Endothelial cell (in vitro differentiated cells): ENCODE measurements at places on chromosomes 7 and 10.
A peak's percentile ranks its signal among the peaks of the same experiment; 100 is the strongest.

GRCh38 chr7:114530057-114530611 is 115.5 kb downstream of the FOXP2 start:
- no peak for DNase-seq

DNA sequence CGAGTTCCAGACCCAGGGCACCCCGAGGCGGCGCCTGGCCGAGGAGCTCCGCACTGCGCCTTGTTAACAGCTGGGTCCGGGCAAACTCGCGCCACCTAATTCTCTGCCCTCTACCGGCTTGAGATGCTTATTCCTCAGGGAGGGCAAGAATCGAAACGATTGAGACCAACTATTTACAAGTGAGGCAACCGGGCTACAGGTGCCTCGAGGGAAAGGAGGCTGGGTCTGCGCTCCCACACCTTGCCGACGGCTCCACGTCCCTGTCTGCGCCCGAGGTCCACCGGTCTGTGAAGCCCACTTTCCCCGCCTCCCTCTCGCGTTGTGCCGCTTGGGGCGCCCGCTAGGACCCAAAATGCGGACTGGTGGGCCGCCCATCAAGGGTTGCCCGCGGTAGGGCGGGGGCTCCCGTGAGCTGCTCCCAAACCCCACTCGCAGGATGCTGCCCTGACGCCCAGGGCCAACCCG is 527 bp downstream of the AKR1B1 start:
- DNase-seq = peak; percentile 68

DNA sequence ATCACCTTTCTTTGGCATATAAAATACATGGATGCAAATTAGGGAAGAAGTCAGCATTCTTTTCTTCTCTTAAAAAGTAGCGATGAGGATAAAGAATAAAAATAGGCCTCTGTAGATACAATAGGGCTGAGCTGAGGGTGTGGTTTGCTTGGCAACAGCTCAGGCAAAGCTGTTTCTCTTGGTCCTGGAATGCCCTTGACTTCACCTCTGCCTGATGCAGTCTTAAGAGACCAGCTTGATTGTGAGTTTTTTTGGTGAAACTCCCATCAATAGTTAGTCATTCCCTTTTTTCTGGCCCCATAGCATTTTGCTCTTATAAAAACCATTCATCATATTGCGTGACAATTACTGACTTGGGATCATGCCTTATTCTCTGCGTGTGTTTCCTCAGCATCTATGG is 42.1 kb upstream of the MKLN1 start:
- no peak for DNase-seq

DNA sequence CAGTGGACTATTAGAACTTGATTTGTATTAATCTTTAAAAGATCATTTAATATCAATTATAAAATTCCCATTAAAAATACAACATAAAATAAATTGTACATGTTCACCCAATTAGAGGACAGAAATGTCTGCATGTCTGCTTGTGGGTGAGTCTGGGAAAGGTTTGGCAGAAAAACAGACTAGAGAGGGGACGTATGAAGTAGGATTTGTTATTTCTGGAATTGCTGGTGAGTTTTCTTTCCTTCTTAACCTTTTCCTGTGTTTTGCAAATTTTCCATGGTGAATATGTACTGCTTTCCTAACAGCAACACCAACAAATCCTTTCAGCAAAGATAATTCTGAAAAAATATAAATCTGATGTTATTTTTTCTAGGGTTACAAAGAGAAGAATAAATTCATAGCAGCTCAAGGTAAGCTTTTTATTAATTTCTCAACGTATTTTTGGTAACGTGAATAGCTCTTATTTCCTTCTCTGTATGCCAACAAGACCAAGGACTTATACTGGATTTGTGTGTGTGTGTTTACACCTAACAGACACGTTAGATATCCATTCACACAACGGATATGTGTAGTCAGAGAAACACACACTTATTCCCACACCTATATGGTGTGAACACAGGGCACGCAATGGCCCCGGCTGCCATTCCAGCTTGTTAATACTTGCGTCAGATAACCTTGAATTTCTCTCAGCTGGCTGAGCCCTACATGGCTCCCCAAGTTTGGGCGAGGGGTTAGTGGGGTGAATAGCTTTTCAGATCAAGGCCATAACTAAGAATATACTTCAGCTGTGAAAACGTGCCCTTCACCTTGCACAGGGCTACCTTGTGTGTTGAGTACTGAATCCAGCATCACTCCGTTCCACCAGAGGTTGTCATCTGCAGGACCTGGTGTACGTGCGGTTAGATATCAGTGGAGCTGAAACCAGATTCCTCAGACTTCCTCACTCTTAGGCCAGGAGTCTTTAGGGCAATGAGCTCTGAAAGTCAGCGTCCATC is 64.6 kb downstream of the MKI67 start:
- DNase-seq = no peak

GRCh38 chr7:54985426-54986330 is 33.1 kb upstream of the EGFR start:
- no peak for DNase-seq

DNA sequence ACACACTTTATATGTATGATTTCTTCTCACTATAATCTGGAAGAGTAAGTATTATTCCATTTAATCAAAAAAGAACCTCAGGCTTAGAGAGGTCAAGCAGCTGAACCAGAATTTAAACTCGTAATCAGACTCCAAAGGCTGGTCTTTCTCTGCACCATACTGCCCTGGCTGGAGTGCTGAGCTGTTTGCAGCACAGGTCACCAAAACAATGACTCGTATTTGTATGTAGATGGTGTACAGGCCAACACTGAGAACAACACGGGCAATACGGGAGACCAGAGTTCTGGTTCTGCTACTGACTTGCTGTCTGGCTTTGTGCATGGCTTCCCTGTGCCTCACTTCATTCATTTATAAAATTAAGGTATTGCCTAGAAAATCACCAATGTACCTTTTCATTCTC is 57.9 kb downstream of the CDCA7L start:
- no peak for DNase-seq

GRCh38 chr7:49876202-49876601 is 102.8 kb downstream of the VWC2 start:
- DNase-seq = no peak

DNA sequence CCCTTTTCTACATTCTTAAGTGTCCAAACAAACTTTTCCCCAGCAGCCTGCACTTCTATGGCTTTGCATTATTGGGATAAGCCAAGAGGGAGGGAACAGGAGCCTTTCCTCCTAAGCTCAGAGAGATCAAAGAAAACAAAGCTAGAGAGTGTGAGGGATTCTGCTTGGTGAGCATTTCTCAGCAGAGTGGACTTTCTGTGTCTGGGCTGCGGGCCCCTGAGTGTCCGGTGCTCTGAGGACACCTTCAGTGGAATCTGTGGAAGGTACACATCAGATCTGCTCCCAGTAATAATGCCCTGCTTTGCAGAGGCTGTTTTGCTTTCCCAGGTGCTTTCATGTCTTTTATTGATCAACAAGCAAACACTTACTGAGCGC is 50.2 kb downstream of the KCNMA1 start:
- no peak for DNase-seq

GRCh38 chr10:125016611-125017202 is 74.8 kb downstream of the ZRANB1 start:
- no peak for DNase-seq

DNA sequence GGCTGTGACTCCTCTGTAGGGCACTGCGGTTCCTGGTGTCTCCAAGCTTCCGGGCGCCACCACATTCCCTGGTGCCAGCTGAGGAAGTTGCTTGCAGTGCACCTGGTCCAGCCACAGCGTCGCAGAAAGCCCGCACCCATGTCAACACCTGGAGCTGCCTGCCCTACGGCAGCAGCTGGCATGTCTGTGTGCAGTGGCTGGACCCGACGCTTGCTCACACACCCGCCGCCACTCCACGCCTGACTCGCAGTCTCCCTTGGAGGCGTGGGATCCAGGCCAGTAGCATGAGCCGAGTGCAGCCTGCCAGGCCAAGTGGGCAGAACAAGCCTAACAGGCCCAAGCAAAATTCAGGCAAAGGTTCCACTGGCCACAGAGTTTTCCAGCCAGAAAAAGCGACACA is 118.1 kb upstream of the PHF14 start:
- no peak for DNase-seq

DNA sequence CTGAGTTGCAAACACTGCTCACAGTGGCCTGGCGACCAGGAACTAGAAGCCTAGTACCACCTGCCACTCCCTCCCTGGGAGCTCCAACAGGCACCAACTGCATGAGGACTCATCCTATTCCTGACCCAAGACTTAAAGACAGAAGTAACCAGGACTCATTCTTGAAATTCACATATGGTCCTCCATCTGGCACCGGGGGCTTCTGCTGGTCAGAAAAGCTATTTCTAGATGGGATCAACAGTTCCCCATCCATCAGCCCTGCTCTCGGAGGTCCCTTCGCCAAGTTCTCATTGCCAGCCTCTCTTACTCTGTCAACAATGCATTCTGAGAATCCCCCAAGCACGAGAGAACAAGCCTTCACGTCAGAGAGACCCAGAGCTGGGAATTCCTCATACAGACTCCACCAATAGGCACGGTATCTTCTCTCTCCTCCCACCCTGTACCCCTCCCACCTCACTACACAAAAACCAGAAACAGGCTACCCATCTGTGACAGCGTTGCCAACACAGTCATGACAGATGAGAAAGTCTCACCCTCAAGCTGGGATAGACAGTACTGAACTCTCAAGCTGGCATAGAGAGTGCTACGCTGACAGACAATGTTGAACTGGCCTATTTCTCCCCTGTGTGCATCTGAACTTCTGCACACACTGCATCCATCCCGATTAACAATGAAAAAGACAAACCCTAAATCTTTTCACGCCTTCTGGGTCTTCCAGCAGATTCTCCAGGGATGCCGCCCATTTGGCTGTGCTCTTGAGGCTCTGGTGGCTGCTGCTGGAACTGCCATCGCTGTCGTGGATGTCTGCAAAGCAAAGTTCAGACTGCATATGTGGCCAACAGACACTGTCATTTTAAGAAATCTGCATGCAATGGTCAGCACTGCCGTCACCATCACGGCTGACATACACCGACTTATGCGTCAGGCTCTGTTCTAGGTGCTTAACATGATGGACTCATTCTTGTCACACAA is 15.6 kb downstream of the RGS10 start:
- DNase-seq = no peak

DNA sequence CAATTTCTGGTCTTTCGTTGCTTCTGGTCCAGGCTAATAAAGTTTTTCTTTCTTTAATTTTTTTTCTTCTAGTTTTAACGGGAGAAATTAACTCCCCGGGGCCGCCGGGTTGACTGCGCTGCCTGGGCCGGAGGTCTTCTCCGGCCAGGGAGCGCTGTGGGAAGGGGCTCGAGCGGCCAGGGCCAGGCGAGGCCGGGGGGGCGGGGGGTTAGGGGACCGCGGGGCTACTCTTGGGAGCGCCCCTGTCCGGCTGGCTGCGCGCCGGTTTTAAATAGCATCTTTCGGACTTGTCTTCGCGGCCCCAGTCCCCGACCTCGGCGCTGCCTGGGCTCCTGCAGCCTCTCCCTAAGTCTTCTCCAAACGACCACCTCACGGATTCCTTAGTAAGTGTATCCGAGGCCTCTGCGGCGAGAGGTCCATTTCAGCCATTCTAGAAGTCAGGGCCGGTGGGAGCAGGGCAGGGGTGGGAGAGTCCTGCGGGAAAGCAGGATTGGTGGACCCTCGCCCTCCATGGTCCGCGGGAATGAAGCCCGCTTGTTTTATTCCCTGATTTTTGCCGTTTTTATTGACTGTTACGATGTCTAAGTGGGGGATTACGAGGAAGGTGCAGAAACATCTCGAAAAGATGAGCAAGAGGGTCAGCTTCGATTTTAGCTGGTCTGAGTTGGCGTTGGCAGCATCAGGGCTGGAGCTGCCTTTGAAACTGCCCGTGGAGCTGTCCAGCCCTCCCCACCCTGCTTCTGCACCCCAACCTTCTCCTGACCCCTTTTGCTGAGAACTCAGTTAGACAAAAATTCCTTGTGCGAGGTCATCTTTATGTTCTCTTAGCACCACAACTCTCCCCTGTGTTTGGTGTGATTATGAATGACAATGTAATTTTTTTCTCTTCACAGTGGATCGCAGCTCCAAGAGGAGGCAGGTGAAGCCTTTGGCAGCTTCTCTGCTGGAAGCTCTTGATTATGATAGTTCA is 555 bp downstream of the PHF14 start:
- DNase-seq = peak; percentile 62

- no peak for DNase-seq
These were observed 86.5 kb upstream of the KLF6 start for GRCh38 chr10:3871424-3871996.

DNA sequence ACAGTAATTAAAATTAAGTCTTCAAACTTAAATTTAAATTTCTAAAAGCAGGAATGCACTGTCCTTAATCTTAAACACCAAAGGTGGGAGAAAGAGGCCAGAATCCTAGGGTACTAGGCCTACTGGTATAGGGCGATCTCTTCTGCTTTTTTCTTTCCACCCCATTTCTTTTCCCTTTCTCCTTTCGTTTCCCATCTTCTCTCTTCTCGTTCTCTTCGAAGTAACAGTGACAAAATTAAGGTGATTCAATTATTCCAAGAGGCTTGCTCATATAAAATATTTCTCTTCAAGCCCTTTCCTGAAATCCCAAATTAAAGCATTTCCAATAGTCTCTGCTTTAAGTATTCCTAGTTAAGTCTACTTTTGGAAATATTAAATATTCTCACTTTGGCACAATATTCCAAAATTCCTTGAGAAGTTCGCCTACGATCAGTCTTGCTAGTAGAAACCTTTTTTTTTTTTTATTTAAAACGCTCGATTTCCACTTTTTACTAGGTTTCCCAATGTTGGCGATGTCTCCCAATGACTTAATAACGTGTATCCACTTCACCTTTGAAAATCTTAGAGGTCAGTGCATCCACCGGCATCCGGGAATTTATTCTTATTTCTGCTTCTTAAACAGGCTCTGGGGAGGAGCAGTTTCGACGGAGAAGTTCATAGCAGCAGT is 765 bp upstream of the LCOR start:
- no peak for DNase-seq

DNA sequence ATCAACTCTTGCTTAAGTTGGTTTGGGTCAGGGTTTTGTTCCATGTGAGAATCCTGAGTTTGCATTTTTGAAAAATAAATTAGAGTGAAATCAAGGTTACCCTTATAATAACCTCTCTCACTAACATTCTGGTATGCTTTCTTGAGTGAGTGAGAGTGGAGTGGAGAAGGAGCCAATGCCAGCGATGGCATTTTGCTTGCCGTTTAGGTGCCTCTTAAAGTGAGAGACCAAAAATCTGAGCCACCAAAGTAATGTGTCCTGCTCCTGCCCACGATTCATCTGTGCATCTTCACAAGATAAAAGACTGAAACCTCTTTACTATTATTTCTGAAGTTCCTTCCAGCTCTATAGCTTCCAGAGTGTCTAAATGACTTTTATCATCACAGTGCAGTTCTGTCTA is 23.4 kb upstream of the XPNPEP1 start:
- no peak for DNase-seq

- no peak for DNase-seq
These were observed 265.0 kb downstream of the SORCS3 start for GRCh38 chr10:104906112-104906511.

GRCh38 chr10:19908991-19909696 is 92.9 kb downstream of the PLXDC2 start:
- no peak for DNase-seq

DNA sequence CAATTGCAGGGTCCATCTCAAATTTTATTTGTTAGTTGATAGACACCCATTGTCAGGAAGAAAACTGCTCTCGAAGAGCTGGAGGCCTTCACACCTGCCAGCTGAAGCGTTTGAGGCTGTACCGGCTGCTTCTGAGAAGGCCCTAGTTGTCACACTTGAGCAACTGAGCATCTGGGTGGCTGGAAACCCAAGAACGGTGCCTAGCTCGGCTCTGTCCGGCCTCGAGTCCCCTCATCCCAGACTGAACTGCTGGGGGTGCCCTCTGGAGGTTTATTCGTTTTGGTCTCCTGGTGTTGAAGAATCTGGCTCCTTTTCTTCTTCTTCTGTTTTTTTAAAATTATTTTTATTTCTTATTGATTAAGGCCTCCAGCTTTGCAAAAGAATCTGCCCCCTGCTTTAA is 59.3 kb upstream of the EXOC6 start:
- DNase-seq = no peak

- DNase-seq = no peak
These were observed 432 bp downstream of the TMEM248 start for GRCh38 chr7:66921396-66921917.
